Activated CD8-positive, alpha-beta T cell treated with anti-CD3 and anti-CD28 coated beads, Interleukin-2, amount 10 ng/mL, durations not matched to agents 7 days and 5 days (primary cell): ENCODE measurements at places on chromosomes 3 and 15. TPM values are rescaled to one million over a fixed set of nuclear protein-coding genes. Genes with fewer than 3 reads are reported as not detected.

The SLC38A3 gene
- not detected for total RNA-seq

The ALDH1A2 gene
- not detected for total RNA-seq

The CCR8 gene
- 0.55 TPM for total RNA-seq

The GRK7 gene
- total RNA-seq, result not detected

The P2RY14 gene
- 0.60 TPM for total RNA-seq

The ATP10A gene
- total RNA-seq, result 53.8 TPM

The C3orf22 gene
- total RNA-seq, result not detected

The EPHA6 gene
- not detected for total RNA-seq

The OR5K2 gene
- total RNA-seq, result not detected

The LRRC2 gene
- total RNA-seq, result 0.11 TPM

The DCLK3 gene
- total RNA-seq, result not detected

The BDH1 gene
- total RNA-seq, result 166 TPM

The EPHB3 gene
- total RNA-seq, result 0.13 TPM

The MGLL gene
- 2.2 TPM for total RNA-seq

The CYP8B1 gene
- not detected for total RNA-seq

The DUOXA2 gene
- total RNA-seq, result not detected

The CMTM8 gene
- total RNA-seq, result 2.1 TPM

The C15orf62 gene
- total RNA-seq, result 1.2 TPM

The UBA7 gene
- 208 TPM for total RNA-seq

The CCDC39 gene
- total RNA-seq, result not detected

The MOBP gene
- total RNA-seq, result not detected

The ACTC1 gene
- total RNA-seq, result not detected

The PRTG gene
- not detected for total RNA-seq

The TLR9 gene
- total RNA-seq, result 0.79 TPM

The JAGN1 gene
- total RNA-seq, result 31.0 TPM

The RARRES1 gene
- total RNA-seq, result not detected

The CYP1A2 gene
- not detected for total RNA-seq

The ZNF620 gene
- total RNA-seq, result 4.0 TPM

The RTP4 gene
- total RNA-seq, result 12.9 TPM

The SEMA3B gene
- total RNA-seq, result 0.84 TPM

The RASGRP1 gene
- total RNA-seq, result 161 TPM

The AQR gene
- 33.2 TPM for total RNA-seq

The IGSF10 gene
- total RNA-seq, result not detected

The P2RY13 gene
- total RNA-seq, result not detected

The SPINK8 gene
- not detected for total RNA-seq

The PLSCR2 gene
- total RNA-seq, result not detected
